ENCODE measurements at places on chromosomes 12 and 14.

GRCh38 chr14:77043177-77043983 lies 14.9 kb upstream of the IRF2BPL start:
- DNase-seq = no peak

DNA sequence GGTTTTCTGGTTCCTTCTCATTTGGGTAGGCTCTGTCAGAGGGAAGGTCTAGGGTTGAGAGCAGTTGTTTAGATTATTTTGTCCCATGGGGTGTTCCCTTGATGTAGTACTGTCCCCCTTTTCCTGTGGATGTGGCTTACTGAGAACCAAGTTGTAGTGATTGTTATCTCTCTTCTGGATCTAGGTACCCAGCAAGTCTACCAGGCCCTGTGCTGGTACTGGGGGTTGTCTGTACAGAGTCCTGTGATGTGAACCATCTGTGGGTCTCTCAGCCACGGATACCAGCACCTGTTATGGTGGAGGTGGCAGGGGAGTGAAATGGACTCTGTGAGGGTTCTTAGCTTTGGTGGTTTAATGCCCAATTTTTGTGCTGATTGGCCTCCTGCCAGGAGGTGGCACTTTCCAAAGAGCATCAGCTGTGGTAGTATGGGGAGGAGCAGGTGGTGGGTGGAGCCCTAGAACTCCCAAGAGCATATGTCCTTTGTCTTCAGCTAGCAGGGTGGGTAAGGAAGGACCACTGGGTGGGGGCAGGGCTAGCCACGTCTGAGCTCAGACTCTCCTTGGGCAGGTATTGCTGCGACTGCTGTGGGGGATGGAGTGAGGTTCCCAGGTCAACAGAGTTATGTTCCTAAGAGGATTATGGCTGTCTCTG lies 179.3 kb upstream of the BTG1 start:
- no peak for DNase-seq

GRCh38 chr12:120262852-120263747 lies 2.4 kb downstream of the PXN start:
- no peak for DNase-seq

DNA sequence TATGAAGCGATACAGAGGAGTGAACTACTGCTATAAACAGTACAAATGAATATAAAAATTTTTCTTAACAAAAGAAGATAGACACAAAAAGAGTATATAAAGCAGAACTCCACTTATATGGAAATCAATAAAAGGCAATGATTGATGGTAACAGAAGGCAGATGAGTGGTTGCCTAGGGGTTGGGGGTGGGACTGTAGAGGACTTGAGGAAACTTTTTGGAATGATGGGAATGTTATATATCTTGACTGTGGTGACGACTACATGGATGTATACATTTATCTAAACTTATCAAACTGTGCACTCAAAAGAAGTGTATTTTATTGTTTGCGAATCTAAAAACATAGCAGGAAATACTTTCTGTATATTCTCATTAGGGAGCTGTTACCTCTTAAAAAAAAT lies 89.1 kb downstream of the PTCSC3 start:
- no peak for DNase-seq

DNA sequence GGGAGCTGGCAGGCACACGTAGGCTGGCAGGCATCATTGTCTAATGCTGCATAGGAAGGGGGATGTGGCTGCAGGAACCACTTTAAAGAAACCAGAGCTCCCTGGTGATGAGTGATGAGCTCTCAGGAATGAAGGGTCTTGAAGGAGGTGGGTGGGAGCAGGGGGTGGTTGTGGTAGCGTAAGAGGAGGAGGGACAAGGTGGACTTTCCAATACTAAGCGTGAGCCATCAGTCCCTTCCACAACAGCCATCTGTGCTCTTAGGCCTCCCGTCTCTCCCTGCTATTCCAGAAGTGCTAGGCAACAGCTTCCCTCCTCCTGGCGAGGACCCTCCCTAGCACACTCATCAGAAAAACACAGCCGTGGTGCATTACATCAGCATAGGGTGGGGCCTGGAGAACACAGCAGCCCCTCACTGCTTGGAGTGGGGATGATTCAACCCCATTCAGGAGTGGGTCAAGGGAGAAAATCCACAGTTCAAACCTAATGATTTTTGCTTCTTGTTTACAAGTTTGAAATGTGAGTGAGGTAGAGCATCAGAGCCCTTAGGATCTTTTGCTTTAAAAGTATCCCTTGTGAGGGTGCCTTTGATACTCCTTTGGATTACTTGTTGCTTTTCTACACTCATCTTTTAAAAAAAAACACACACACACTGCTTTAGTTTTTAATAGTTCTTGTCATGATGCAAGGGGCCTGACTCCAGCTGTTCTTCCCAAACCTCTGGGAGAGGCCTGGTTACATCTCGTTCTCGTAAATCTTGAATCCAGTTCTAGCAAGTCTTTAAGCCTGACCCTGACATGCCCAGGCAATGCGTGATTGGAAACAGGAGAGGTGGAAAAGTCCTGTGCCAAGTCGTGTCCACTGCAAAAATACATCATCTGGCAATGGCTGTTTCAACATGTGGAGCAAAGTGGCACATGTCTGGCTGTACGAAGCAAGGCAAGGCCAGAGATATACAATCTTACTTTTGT lies 356.4 kb upstream of the DDHD1 start:
- DNase-seq = no peak

DNA sequence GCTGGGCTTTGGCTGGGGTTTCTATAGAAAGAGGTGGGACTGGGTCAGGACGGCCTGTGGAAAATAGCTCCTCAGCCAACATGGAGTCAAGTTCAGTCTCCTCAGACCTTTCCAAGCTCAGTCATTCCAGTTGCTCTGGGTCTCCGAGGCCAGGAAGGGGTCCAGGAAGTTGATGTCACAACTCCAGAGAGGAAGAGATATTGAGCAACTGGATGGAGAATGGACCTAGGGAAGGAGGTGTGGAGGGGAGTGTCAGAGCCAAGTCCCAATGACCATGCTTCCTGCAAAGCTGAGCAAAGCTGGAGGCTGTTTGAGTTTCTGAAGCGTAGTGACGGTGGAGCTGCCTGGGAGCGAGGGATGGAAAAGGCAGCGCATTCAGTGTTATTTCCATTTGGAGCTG lies 86.1 kb downstream of the SLC24A4 start:
- DNase-seq = no peak

DNA sequence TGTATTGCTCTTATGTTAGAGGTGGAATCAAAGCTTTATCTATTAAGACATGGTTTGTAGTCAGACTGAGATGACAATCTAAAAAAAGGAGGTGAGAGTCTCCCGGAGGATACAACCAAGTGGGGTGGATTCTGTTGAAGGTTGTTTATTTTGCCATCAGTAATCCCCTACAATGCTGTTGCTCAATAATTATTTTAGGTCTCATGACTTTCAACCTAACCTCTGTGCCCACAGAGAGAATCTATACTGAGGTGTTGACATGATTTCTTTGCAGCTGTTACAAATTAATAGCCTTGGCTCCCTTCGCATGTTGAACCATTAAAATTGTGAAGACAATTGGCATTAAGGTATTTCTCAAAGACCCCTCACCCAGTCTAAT lies 28.7 kb upstream of the FOS start:
- DNase-seq = no peak

DNA sequence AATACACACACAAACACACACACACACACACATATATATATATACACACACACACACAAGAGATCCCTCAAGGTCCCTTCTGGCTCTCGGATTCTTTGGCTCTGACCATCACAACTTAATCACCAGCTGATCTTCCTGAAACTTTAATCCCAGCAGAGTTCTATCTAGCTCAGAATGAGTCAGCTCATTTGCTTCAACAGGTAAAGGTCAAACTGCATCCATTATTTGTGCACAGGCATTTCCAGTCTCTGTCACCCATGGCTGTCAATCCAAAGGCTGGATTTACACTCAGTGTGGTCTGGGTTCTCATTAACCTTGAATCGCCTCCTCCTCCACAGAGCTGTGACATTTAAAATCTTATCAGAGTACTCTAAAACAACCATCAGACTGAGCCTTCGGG lies 113.3 kb upstream of the TMPO start:
- DNase-seq = no peak

DNA sequence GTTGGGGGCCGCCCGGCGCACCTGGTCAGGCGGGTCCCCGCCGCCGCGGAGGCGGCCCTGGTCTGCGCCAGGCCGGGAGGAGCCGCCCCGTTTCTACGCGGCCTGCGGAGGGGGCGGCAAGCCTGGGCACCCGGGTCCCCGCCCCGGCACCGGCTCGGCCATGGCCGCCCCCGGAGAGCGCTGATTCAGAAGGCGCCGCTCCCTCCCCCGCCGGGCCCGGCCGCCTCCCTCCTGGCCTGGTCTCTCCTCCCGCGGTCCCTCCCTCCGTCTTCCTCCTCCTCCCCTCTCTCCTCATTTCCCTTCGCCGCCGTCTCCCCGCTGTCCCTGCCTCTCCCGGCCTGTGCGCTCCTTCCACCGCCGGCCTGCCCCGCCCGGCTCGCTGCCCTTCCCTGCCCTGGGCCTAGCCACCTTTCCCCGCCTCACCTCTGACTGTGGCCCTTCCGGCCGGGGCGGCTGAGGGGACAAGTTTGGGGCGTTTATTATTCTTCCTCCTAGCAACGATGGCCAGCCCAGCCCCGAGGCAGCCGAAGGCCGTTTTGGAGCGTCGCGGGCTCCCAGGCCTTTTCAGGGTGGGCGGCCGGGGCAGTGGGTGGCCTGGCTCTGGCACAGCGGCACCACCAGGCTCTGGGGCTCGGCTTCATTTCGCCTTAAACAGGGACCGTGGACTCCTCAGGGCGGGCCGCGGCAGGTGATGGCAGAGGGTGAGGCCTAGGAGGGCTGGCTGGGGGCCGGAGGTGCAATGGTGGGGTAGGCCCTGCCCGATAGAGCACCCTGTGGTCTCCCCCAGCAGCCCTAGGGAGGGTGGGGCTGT lies 768 bp downstream of the CEP170B start:
- peak; percentile 64 for DNase-seq

GRCh38 chr12:120725151-120725658 lies 421 bp upstream of the ACADS start:
- no peak for DNase-seq

DNA sequence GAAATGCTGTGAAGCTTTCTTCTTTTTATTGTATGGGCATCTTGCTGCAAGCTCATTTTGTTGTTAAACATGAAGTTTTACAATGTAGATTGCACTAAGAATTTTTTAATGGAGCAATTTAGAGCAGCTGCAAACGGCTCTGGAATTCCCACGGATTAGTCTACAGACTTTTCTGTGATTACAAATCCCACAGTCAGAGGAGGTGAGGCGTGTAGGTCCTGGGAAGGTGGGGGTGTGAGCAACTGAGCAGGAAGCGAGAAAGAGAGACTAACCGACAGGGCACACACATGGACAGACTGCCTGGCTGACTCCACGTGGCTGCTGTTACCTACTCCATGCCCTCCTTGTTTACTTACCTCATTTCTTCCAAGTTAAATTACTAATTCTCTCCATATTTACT lies 348.5 kb downstream of the NPAS3 start:
- no peak for DNase-seq

DNA sequence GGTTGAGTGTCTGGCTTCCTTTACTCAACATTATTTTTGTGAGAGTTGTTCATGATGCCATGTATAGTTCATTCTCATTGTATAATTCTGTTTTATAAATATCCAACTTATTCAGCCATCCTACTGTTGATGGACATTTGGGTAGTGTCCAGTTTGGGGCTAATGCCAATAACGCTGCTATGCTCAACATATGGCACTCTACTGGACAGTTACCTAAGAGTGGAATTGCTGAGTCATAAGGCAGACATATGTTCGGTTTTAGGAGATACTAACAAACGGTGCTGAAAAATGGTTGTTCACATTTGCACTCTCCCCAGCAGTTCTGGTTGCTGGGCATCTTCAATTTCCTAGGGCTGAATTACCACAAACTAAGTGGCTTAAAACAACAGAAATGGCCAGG lies 28.7 kb upstream of the P2RX4 start:
- DNase-seq = no peak

GRCh38 chr12:115481141-115481540 lies 796.4 kb downstream of the MED13L start:
- peak; percentile 6 for DNase-seq

DNA sequence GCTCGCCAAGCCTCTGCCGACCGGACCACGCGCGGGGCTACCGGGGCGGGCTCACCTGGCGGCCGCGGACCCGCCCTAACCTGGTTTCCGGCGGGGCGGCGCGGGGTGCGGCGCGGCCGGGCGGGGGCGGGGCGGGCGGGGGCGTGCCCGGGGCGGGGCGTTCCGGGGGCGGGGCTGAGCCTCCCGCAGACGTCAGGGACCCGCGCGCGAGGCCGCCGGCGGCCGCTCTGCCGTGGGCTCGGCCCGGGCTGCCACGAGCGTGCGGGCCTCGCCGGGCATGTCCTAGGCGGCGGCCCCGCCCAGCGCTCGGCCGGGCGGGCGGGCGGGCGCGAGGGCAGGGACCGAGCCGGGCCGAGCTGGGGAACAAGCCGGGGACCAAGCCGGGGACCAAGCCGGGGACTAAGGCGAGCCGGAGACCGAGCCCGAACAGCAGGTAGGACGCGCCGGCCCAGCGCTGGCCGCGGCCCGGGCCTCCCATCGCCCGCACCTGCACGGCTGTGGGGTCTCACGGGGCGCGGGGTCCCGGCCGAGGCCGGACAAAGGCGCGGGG lies at the start of gene CEP170B:
CEP170B (plus strand) TSS at position 188 of the 550 bp plus-strand sequence. CDS start 3,183 bp downstream, outside the sequence.
- DNase-seq = peak; percentile 64

GRCh38 chr12:110245369-110245772 lies 35.7 kb upstream of the ATP2A2 start:
- DNase-seq = no peak

DNA sequence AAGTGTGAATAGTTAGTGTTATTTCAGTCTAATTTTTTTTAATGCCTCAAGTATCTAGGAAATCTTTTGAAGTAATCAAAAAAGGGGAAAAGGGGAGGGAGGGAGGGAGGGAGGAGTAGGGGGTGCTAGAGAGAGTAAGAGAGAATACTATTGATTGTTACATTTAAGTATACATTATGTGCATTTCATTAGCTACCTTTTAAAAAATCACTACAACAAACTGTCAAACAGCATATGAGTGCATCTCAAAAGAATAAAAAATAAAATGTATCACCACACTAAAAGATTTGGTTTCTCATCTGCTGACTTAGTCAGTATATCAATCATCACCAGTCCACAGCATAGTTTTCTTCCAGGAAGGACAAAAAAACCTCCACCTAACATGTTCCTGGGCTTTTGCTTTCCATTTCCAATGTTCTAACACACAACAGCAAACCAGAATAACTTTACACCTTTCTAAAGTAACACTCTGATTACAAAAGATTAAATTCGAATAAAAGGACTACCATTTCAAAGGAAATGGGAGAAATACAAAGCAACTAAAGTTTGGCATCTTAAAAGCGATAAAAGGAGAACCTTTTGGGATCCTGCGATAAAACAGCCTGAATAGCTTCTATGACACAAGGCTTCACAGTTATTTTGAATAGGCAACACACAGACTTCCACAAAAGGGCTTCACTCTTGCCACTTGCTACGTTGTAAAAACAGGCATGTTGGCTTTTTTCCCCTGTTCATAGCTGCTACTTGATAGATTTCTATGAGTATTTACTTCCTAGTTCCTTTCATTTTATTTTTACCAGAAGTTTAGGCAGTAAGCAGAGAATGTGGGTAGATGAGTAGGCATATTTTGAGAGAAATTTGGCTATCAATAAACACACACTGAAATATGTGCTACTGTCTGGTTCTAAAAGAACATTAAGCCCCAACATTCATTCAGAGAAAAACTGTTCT lies 160.9 kb downstream of the EPS8 start:
- DNase-seq = no peak

DNA sequence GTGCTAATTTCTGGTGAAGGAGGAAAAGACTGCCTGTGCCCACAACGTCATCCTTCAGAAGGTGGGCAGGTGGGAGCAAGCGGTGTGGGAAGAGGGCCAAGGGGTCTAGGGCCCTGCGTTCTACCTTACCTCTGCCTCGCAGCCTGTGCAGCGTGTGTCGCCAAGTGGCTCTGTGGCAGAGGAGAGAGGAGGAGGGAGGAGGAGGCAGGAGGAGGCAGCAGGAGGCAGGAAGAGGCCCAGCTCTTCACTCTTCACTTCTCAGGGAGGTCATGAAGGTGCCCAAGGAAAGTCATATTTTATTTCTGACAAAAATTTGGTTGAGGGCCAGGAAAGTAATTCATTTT lies 177.9 kb downstream of the MYRFL start:
- no peak for DNase-seq
